ENCODE measurements at places on chromosomes 1 and 21.

GRCh38 chr1:229030630-229031029 lies 240.3 kb upstream of the RAB4A start:
- DNase-seq = no peak

DNA sequence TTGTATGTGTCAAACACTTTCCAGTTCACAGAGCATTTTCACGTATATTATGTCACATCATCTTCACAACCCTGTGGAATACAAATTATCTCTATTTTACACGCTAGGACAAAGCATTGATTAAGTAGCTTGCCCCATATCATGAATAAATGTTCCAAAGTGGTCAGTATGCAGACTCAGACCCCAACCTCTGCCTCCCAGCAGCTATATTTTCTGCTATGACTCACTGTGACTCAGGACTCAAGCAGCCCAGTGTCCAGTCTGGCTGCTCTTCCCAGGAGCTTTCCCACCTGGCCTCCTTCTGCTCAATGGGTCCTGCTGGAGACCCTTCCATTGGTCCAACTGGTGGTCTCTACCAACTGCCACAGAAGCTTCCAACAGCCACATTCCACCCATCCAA lies 56.0 kb upstream of the RAP1A start:
- no peak for DNase-seq

DNA sequence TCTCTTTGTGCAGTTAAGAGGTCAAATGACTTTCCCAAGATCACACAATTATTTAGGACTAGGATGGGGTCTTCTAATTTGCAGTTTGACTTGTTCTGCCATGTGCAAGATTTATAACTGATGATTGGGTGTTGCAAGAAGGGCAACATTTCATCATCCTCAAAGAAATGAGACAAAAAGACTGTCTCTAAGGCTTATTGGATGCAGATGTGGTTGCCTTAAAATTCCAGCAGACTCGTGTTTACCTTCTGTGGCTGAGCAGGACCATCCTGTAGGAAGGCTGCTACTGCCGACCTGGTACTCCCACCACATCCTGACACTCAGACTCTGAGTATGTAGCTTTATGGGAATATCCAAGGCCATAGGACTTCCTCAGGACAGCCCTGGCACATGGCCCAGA lies 99.9 kb upstream of the SGIP1 start:
- DNase-seq = no peak

DNA sequence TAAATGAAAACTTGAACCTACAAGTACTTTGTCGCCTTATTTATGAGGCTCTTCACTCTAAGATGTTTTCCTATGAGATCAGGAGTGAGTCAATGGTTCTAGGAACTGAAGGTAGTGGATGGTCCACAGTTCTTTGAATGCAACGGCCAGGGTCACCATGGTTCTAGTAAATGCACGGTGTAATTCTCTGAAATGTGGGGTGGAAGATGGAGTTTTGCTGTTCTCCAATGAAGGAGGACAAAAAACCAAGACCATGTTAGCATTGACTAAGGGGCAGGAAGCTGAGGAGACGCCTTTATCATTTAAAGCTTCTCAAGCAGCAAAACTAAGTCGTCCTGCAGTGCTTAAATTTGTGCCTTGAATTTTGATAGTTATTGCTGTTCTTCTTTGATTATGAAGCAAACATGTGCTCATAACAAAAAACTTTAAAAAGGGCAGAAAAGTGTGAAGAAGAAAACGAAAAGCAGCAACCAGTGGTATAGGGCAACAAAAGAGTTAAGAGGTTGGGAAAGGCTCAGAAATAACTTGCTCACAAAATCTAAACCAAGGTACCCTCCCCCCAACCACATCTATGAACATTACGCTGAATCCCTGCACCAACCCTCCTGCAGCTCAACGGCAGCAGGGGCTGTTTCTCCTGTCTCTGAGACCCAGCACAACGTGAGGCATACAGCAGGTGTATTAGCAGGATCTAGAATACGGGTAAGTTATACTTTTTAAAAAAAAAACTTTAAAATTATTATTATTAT lies 85.0 kb downstream of the MRPL37 start:
- no peak for DNase-seq

- DNase-seq = no peak
Measured at GRCh38 chr1:7019510-7019909, 234.3 kb downstream of the CAMTA1 start.

- DNase-seq = no peak
Measured at GRCh38 chr1:202966006-202966898, 805 bp downstream of the CYB5R1 start.

GRCh38 chr1:31029026-31029425 lies 36.5 kb downstream of the PUM1 start:
- DNase-seq = no peak

DNA sequence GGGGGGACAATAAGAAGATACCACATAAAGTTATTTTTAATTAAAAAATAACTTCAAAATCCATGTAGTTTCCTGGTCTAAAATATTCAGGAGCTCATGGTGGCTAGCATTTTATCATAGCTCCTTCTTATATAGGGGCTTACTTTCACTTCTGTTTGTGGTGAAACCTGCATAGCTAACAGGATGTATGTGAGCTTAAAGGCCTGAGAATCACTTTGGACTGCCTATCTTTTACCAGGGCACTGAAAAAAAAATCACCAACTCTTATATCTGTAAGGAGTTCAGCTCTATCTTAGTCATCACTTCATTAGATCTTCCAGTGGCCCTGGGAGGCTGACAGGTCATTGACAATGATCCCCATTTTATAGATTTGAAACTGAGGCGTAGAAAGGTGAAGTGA lies 21.3 kb downstream of the UROD start:
- DNase-seq = no peak

DNA sequence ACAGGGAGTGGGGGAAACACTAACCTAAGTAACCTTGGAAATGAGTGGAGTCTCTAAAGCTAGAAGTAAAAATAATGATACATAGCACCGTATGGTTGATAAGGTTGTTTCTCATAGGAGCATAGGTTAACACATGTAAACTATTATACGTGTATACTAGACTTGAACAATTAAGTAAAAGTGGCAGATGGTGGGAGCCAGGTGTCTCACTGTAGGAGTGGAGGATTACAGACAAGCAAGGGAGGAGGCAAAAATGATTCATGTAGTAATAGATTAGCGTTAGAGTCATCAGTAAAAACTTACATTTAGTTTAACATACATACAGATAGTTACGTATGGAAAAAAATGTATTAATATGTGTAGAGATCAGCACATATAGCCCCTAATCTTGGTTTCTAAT lies 138.4 kb upstream of the DSCAM start:
- DNase-seq = no peak

DNA sequence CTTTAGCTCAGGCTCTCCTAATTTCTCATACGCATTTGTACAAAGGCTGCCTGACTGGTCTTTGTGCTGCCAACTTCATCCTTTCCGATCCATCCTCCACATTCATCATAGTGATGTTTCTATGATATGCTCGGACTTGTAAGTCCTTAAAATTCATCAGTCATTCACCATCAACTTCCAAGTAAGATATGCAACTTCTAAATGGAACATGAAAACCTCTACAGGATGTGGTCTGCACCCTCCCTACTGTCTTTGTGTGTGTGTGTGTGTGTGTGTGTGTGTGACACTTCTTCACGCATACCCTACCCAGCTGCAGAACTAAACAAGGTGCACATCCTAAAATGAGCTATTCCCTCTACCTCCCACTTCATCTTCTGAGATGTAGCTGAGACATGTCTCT lies 397.9 kb upstream of the NR5A2 start:
- no peak for DNase-seq

DNA sequence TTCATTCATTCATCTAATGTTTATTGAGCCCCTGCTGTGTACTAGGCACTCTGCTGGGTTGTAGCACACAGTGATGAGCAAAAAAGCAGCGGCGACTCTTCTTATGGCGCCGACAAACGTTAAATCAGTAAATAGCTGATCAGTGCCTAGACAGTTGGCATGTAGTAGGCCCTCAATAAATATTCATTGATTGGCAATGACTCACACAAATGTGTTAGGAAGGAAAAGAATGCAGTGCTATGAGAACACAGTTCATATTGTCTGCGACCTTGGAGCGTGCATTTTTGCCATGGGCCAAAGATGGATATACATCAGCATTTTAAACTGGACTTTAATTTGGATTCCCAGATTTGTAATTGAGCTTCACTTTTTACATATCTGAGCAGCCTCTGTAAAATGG lies 52.0 kb downstream of the PRDM2 start:
- no peak for DNase-seq

- peak; percentile 66 for DNase-seq
Measured at GRCh38 chr1:110605901-110606656, at the start of gene KCNA2. Gene KCNA2 (minus strand): TSS chr1:110606358. CDS start chr1:110604782, 1,576 bp downstream.

DNA sequence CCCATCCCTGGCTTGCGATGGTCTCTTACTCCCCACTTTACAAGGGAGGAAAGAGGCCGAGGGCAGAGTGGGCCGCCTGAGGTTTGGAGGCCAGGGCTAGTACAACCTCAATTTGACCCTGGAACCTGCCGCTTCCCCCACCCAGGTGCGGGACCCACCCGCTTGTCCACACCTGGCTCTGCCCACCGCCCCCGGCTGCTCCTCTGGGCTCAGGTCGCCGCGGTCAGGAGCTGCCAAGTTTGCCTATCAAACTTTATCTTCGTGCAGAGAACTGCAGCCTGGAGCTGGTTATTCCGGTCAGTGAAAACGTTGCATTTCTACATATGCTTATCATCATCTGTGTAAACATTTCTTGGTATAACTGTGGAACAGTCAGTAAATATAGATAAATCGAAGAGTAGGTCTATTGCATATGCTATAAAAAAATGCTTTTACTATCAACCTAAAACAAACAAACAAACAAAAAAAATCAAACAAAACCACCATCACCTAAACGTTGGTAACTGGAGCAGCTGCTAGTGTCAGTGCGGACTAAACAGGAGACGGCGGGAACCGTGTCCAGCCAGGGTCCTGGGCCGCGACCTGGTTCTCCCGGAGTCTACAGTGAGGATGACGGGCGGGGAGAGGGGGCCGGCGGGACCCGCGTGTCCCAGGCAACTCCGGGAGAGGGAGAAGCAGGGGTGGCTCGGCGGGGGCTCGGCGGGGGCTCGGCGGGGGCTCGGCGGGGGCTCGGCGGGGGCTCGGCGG lies 906 bp upstream of the ADARB1 start:
- peak; percentile 61 for DNase-seq
